ENCODE measurements at places on chromosomes 11 and 22.

GRCh38 chr11:118610773-118611432 is 3.5 kb downstream of the PHLDB1 start:
- DNase-seq = peak; percentile 76

GRCh38 chr22:17258015-17258787 is 39.0 kb upstream of the ADA2 start:
- DNase-seq = peak; percentile 55

GRCh38 chr22:31263896-31264640 is 28.2 kb downstream of the PIK3IP1 start:
- no peak for DNase-seq

- no peak for DNase-seq
Measured at GRCh38 chr11:121249039-121249663, 43.4 kb upstream of the SC5D start.

- DNase-seq = no peak
Measured at GRCh38 chr11:103773059-103773458, 263.4 kb upstream of the DDI1 start.

- DNase-seq = no peak
Measured at GRCh38 chr22:44210722-44211121, 30.0 kb downstream of the PARVG start.

DNA sequence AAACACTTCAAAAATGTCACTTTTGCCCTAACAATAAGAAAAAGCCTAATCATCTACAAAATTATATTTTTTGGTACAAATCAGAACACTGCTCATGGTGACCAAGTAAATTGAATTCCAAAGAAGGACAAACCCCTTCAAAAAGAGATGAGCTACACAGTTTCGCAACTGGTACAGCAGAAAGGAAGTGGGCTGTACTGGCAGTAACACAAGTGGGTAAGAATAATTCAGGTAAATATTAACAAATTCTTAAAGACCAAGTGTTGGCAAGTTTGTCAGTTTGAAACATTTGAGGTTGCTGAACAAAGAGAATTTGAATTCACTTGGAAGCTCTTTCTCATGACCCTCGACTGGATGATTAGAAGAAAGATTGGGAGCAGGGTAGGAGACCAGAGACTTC is 35.5 kb downstream of the MSANTD4 start:
- DNase-seq = no peak

GRCh38 chr11:44067266-44067665 is 1.2 kb downstream of the ACCS start:
- no peak for DNase-seq

GRCh38 chr22:23302171-23303002 is 122.1 kb downstream of the BCR start:
- no peak for DNase-seq

DNA sequence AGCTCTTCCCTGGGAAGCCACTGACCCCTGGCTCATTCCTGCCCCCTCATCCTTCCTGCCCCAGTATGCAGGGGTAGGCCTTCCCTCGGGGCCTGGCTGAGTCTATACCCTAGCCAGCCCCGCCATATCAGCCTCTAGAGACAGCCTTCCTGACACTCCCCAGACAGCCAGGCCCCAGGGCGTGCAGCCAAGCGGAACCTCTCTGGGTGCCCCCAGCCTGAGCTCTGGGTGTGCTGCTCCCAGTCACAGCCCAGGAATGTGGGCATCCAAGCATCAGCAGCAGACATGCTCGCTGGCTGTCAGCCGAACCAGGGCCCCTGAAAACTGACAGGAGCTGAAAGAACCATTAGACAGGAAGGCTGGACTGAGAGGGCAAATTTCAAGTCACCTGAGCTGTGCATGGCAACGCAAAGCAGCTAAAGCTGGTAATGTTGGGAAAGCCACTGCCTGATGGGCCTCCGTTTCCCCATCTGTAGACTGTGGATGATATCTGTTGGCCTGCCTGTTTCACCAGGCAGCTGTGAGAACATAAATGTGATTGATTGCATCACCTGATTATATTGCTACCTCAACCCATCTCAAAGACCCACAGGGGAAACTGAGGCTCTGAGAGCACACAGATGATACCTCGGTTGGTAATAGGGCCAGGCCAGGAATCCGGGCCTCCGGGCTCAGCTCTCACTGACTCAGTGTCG is 93.2 kb downstream of the LRRC32 start:
- no peak for DNase-seq

DNA sequence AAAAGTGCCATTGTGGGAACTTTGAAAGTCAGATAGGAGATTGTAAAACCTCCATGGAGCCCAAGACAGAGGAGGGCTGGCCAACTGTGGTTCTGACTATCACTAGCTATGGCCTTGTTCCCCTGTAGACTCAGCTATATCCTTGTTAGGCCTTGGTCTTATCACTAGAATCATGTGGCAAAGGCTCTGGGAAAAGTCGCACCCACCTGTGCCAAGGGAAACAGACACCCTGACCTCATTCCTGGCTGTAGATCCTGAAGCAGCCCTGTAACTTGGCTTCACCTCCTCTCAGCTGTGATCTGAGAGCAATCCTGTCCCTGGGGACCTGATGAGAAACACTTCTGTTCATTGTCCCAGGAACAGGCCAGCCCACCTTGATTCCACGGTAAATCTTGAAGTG is 566.2 kb downstream of the TMEM135 start:
- no peak for DNase-seq

DNA sequence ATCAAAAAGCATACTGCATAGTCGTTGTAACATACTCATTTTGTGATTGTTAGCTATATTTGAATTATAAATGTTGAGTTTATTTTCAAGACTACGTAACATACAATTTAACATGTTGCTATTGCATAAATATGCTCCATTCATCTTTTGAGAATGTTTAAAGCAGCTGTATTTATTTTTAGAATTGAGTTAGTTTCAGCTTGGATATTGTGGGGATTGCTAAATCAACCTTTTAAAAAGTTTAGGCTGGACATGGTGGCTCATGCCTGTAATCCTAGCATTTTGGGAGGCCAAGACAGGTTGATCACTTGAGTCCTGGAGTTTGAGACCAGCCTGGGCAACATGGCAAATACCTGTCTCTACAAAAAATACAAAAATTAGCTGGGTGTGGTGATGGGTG is 288.1 kb downstream of the DYNC2H1 start:
- DNase-seq = no peak

DNA sequence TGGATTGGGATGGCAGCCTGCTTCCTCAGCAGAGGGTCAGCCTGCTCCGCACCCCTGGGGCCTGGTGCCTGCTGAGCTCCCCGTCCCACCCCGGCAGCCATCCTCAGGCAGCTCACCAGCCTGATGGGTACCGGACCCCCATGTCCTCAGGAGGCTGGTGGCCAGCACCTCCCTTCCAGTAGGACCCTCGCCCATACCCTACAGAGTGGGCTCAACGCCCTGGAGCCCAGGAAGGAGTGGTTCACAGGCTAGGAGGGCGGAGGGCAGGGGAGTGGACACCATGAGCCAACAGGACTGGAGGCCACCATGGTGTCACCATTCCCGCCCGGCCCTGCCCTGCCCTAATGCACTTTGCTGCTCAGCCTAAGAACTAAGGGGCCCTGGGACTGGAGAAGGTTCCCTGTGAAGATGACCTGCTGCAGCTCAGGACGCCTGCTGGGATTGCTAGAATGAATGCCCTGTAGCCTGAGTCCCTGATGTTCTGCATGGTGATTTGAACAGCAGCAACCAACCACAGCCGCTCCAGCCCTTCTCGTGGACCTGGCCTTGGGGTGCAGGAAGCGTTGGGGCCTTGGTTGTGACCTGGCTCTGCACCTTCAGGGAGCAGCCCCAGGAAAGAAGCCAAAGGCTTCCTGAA is 1080.8 kb downstream of the BRD1 start:
- no peak for DNase-seq

- no peak for DNase-seq
Measured at GRCh38 chr11:112625814-112626213, 335.4 kb upstream of the NCAM1 start.

GRCh38 chr11:111107501-111107900 is 138.0 kb upstream of the POU2AF2 start:
- no peak for DNase-seq

DNA sequence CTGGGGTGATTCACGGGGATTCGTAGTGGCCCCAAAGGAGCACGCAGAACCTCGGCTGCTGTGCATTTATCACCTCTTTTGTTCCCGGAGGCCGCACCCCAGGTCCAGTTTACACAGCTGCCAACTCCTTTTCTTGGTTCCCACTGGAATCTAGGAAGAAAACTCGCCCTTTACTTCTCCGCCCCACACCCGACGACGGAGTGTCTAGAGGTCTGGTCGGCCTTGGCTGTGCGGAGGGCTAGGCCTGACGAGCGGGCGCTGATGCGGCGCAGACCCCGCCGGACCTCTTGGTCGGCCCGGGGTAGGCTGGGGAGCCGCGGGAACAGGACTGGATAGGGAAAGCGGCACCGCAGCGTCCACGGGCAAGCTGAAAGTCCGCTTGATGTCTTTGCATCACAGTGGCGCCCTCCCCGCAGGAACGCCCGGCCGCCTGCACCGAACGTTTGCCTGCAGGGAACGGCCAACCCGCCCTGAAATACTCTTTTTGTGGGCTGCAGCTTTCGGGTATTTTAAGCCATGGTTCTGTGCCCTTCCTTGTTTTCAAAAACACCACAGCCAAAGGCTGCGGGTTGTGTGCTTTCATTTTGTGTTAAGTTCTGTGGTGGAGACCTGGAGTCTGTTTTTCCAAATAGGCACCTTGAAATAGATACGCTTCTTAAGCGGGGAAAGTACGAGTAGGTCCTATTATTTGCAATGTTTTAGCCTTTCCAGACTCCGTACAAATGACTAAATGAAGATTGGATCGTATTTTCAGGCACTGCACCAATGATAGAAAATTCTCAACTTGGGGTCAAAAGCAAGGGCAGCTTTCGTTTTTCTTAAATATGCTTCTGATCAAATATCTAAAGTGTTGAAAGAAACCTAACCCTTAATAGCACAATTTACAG is 829 bp upstream of the ZBED5 start:
- peak; percentile 19 for DNase-seq

- no peak for DNase-seq
Measured at GRCh38 chr11:134479206-134480135, 67.4 kb upstream of the B3GAT1 start.

DNA sequence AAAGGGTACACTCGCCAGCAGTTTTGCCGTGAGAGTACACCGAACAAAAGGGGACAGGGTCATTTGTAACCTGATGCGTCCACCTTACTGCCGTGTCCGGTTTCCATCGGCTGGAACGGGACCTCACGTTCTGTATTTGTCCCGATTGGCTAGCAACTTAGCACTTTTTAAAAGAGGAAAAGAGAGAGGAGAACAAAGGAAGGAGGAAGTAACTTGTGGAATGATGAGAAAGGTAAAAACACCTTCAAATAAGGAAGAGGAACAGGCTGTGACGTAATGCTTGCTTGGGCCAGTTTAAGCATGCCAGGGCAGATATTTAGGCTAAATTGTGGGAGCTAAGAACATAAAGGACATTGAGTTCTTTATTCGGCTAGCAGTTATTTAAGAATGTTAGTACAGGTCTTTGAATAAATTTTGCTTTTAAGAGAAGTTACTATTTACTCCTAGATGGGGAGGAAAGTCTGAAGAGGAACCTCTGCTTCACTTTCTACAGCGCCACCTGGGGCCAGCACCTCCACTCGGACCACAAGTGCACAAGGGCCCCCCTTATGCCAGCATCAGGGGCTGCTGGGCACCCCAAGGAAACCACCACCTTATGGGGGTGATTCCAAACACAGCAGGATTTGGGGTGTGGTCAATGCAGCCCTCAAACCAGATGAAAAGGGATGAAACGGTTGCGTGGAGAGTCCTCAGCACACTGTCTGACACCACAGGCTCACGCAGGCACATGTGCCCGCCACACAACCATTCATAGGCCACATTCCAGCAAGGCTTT is 5.8 kb downstream of the ARSA start:
- DNase-seq = no peak

GRCh38 chr11:64233913-64234586 is at the start of gene VEGFB:
TSS of gene VEGFB (plus strand) at chr11:64234584. CDS start at chr11:64234834, 250 bp downstream.
- DNase-seq = peak; percentile 58

DNA sequence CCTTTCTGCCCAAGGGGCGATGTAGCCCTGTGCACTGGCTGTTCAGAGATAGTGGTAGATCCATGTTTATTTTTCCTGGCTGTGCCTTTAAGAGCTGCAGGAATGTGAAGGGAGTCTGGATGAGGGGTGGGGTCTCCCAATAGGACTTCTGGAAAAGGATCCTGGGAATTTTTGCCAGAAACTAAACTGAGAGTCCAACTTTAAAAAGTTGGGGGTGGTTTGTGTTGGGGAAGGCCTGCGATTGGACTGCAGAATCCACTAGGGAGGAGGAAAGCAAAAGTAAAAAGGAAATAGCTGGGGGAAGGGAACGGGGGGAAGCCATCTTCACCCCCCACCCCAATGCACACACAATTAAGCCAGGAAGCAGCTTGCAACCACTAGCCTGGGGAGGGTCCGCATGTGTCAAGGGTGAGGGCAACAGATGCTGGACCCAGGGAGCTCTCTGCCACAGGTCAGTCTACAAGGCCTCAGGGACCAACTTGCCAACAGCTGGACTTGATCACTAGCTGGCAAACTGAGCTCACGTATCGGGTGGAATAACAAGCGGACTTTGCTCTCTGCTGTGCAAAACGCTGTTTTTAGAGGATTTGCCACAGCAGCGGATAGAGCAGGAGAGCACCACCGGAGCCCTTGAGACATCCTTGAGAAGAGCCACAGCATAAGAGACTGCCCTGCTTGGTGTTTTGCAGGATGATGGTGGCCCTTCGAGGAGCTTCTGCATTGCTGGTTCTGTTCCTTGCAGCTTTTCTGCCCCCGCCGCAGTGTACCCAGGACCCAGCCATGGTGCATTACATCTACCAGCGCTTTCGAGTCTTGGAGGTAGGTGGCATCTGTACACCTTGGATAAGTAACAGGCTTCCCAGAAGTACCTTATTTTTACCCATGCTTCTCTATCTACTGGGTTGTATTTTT is at the start of gene OLFML1:
Gene OLFML1 (plus strand): TSS at position 321 of the 912 bp plus-strand sequence. CDS start 370 bp downstream, at position 691.
- no peak for DNase-seq

DNA sequence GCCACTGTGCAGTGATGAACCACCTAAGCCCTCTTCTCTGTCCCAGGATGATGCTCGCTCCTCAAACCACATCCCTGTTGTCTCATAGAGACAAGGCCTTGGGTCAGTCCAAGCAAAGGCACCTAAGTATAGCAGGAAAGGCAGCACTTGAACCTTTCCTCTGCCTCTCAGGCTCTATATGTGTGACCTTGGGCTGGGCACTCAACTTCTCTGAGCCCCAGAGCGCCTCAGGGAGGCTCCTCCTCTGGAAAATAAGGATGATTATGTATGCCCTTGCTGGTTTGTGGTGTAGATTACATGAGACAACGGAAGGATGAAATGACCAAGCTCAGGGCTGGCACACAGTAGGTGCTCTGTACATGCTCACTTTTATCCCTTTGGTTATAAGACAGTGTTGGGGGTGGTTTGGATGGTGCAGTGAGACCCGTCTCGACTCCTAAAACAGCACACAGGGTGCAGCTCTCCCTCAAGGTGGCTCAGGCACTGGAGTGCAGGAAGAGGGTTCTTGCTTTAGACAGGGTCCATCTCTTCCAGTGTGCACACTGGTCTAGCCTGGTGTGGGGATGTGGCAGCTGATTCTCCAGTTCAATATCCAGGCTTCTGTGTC is 40.2 kb upstream of the ACCSL start:
- DNase-seq = no peak
